Esophagus squamous epithelium (tissue), 5 donors: ENCODE measurements at places on chromosomes 6 and 20.

DNA sequence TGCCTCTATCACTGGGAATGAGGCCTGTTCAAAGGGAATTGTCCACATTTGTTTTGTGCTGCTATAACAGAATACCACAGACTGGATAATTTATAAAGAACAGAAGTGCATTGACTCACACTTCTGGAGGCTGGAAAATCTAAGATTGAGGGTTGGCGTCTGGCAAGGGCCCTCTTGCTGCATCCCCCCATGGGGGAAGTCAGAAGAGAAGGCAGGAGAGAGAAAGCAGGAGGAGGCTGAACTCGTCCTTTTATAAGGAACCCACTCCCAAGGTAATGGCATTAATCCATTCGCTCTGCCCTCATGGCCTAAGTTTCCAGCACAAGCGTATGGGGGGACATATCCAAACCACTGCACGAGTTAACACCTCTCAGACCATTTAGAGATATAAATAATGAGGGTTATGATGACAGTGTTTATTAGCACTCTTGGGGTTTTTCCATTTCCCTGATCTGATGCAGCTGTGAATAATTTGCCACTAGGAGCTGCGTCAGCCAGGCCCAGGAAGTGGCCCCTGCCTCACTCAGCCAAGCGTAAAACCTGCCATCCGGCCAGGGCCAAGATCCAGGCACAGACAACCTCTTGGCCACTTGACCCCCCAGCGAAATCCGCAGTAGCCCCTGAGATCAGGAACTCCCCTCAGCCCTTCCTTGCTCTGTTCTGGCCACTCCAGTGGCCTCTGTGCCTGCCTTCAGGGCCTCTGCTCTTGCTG is 14.2 kb upstream of the SLCO4A1 start:
- no peaks in the 10 kb centered on the region for H3K27me3 ChIP-seq
- H3K27ac ChIP-seq = peak overlapping the region; percentile 47

GRCh38 chr6:148559848-148560433 is 186.9 kb upstream of the UST start:
- peak overlapping the region; percentile 47 for H3K4me3 ChIP-seq
- no peaks in the 10 kb centered on the region for H3K36me3 ChIP-seq
- peaks cover 12% of the 10 kb centered on the region for H3K4me1 ChIP-seq
- H3K27ac ChIP-seq = no peak overlapping the region
- no peaks in the 10 kb centered on the region for H3K27me3 ChIP-seq

DNA sequence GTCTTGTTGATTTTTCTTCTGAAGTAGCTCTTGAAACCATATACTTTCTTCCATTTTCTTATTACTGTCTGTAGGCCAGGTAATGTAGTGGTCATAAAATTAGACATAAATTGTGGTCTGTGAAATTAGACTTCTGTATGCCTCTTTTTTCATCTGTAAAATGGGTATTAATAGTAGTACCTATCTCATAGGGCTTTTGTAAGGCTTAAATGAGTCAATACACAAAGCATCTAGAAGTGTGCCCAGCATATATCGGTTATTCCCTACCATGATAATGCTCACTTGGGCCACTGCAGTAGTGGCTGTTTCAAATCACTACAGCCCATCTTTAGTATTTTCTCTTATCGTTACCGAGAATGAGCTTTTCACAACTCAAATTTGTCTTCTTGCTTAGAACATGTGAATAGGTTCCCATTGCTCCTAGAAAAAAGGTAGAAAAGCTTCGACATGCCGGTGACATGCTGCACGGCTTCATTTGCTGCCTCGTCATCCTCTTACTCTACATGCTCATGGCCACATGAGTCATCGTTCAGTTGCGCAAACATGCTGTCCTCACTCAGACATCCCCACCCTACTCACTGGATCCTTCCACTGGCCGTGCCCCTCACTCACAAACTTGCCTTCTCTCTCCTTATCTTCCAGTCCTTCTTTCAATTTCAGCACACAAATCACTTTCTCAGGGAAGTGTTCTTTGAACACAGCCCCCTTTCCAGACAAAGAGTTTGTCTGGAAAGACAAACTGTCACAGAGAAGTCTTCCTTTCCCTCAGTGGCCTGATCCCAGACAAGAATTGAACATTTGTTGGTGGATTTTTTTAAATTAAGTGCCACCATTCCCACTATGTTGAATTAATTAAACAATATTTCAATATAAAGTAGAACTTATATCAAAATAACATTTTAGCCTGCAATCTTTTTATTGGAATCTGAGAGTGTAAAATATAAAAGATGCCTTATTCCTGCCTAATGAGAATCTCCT is 32.2 kb upstream of the ERVFRD-1 start:
- no peaks in the 10 kb centered on the region for H3K36me3 ChIP-seq
- H3K27ac ChIP-seq = peak overlapping the region; percentile 64
- no peaks in the 10 kb centered on the region for H3K27me3 ChIP-seq
- peak; percentile 8 for DNase-seq
- H3K4me3 ChIP-seq = no peak overlapping the region

- no peaks in the 10 kb centered on the region for H3K36me3 ChIP-seq
- no peak overlapping the region for H3K4me3 ChIP-seq
- DNase-seq = no peak
- peaks cover 8% of the 10 kb centered on the region for H3K4me1 ChIP-seq
- H3K27me3 ChIP-seq = no peaks in the 10 kb centered on the region
Measured at GRCh38 chr6:51350308-51350904, 531.7 kb downstream of the TFAP2B start.
